ENCODE measurements at places on chromosomes 7 and 10.

DNA sequence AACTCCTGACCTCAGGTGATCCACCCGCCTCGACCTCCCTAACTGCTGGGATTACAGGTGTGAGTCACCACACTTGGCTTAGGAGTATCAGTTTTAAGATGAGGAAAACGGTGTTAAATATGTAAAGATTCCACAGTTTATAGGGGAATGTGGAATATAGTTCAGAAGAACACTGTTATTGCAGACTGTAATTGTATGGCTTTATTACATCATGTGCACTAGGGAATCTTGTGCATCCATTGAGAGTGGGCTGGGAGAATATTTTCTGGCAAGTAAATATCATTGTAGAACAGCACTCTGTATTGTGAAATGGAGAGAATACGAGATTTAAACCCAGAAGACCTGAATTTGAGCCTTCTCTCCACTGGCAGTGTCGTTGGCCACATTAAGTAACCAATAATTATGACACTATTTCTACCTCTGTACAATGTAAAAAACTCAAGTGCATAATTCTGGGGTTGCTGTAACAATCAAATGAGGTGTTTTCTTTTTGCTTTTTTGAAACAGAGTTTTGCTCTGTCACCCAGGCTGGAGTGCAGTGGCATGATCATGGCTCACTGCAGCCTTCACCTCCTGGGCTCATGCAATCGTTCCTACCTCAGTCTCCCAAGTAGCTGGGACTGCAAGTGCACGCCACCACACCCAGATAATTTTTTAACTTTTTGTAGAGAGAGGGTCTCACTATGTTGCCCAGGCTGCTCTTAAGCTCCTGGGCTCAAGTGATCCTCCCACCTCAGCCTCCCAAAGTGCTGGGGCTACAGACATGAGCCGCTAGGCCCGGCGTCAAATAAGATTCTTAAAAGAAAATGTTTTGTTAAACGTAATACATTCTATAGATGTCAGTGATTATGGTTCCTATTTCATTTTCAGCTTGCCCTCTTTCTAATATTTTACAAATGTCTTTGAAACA lies 12.0 kb upstream of the PARD3 start:
- DNase-seq = no peak

- no peak for DNase-seq
Measured at GRCh38 chr10:121732656-121733445, 134.6 kb upstream of the FGFR2 start.

DNA sequence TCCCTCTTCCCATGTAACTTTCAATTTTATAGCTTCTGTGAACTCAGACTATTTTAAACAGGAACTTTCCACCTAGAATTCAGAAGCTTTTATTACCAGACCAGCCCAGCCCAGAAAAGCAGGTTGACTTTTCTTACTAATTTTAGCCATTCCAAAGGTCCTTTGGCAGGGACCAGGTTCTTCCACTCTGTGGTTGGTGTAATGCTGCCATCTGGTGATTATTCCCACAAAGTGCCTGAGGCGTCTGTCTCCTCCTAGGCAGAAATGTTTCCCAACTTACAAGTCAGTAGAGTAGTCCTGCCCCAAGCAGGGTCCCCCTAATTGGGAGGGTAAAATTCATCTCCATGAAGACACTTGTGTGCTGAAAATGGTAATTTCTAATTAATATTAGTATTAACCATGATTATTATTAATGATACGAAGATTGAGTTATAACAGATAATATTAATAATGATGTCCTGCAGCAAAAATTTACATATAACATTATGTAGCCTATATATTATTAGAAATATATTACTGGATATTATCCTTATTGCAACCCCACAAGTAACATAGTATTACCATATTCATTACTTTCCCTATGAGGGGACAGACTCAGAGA lies 53.0 kb upstream of the PPP1R17 start:
- peak; percentile 25 for DNase-seq

- no peak for DNase-seq
Measured at GRCh38 chr7:88226886-88227516, 7.2 kb upstream of the SRI start.

GRCh38 chr7:129494041-129494440 lies 8.3 kb upstream of the SMKR1 start:
- no peak for DNase-seq

GRCh38 chr7:121433775-121434174 lies 37.7 kb upstream of the FAM3C start:
- no peak for DNase-seq

- no peak for DNase-seq
Measured at GRCh38 chr10:31033147-31033546, 1.5 kb upstream of the ZNF438 start.

DNA sequence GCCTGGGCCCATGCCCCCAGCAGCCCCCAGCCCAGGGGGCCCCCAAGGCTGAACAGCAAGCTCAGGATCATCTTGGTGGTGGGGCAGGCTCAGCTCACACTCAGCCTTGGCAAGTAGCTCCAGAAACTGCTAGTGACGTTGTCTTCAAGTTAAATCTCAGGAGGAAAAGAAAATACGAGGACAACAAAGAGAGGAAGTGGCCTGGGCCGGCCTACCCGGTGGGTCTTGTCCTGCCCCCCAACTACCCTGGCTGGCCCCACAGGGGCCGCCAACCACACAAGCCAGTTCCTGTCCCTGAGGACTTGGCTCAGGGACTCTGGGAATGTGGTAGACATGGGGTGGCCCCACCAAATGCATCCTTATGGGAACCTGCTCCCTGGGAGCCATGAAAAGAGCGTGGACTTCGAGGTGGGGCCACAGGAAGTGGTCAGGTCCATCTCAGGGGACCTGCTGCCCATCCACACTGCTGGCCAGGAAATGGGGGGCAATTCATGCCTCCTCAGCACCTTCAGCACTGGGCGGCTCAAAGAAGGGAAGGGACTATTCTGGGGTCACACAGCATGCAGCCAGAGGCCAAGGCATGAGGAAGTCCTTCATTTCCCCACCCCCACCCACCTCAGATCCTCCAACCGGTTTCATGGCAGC lies at the start of gene MMRN2:
Gene MMRN2 (minus strand): TSS at position 145 of the 645 bp plus-strand sequence. CDS start 74 bp downstream, at position 71.
- no peak for DNase-seq

DNA sequence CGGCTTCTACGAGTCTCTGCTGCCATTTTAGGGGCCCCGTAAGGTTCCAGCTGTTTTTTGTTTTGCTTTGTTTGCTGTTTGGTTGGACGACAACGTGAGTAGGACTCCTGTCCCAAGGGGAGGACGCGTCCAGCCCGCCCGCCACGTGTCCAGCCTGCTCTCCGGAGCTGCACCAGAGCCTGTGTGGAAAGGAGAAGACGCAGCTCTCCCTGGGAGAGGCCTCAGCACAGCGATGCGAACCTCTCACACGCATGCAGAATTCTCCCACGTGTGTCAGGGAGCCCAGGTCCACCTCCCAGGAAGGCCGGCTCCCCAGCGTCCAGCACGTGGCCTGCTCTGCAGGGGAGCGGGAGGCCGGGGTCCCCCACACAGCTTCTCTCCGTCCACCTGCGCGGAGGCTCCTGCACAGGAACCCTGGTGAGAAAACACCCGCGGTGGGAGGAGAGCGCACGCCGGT lies 36.4 kb upstream of the DNAJB6 start:
- no peak for DNase-seq

DNA sequence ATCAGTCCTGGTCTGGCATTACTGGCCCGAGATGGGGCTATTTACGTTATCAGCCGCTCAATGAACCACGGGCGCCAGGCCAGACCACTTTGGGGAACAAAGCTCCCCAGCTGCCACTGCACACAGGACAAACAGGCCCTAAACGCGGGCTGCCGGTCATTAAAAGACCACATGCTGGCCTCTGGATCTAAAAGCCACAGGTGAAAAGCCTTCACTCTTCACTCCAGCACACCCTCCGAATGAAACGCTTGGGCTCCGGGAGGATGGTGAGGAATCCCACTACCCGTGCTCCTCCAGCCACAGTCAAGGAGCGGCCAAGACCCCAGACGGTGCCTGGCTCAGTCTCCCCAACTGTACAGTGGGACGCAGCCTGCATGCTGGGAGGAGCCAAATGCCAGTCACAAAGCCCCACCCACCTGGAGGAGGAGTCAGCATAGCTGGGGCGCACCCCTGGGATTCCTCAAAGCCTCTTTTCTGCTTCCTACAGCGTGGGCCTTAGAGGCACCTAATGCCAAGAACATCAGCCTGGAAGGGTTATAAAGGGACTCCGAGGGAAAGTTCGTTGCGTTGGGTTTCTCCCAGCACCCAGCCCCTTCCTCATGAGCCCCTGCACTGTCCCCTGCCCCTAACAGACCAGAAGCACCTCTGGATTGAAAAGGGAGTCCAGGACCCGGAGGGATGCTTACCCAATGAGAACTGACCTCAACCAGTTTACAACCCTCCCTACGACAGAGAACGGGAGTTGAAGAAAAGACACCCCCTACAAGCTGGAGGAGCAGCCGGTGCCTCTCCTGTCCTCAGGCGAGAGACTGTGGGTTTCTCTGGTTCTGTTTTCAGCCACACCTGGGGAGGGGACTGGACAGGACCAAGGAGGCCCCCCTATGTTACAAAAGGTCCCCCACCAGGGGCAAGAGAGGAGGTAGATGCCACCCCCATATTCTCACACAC lies 4.7 kb downstream of the PDGFA start:
- DNase-seq = no peak

DNA sequence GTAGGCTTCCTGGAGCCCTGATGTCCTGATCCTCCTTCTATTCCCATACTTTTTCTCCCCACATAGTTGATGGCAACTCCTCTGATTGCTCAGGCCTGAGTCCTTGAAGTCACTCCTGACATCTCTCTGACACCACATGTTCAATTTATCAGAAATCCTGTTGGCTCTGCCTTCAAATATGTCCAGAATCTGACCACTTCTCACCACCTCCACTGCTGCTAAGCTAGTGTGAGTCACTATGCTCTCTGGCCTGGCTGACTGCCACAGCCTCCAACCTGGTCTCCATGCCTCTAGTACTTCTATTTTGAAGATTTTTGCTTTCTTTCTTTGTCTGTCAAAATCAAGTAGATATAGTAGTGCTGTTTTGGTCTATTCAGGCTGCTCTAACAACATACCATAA lies 53.0 kb downstream of the TMEM229A start:
- no peak for DNase-seq

GRCh38 chr10:9762966-9763656 lies 1254.6 kb upstream of the CELF2 start:
- no peak for DNase-seq

DNA sequence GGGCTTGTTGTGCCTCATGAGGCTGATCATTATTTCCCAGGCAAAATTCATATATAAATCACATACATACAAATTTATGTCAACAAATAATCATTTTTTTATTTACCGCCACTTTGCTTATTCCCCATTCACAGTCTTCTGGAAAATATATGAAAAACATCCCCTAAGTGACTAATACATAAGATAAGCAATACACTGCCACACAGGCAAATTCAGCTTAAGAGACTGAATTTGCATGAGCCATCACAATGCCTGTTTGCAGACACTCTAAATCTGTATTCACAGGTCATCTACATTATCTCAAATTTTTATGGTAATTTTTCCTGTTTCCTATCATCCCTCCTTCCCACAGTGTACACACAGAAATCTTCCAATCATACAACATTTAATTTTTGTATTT lies 13.2 kb downstream of the OSBPL3 start:
- DNase-seq = no peak

- DNase-seq = no peak
Measured at GRCh38 chr10:70668454-70668970, 3.8 kb upstream of the ADAMTS14 start.

DNA sequence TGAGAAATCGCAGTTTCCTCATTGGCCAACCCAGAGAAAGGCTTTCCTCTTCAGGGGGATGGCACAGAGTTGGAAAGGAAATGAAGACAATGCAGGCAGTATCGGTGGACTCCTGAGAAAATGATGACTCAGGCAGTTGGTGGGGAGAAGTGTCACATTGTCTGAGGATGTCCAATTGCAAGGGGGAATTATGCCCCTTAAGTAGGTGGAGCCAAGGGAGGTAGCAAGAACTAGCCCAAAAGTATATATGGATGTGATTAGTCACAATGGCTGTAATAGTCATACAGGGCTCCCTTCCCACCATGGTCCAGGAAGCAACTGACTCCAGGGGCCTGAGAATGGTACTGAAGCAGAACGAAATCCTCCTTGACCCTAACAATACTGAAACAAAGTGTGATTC lies 58.3 kb upstream of the EGFR start:
- DNase-seq = no peak

DNA sequence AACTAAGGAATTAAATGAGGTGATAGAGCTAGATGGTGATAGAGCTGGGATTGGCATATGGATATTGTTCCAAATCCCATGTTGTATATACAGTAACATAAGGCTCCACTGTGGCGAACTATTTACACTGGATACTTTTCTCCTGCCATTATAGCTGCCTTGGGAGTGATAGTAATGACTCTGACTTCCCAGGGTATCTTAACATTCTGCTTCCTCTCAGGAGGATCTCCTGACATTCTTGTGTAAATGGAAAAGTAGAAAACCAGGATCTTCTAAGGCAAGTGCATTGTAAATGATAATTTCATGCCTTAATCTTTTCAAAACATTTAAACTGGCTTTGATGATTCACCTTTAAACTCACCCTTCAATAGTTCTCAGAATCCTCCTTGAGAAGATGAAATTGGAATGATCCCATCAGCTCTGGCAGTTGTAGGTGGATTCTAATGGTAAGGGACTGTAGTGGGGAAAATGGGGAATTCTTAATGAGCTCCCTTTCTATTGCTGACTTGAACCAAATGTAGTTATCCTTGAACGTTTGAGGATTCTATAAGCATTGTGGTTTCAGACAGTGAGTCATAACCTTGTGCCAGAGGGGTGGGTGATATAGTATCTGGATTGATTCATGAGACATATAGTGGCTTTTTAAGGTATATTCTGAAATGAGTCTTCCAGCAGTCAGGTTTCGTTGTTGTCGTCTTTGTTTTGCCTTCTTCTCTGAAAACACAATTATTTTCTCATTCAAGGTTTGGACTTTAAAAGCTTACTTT lies 450.0 kb downstream of the SUGCT start:
- no peak for DNase-seq

DNA sequence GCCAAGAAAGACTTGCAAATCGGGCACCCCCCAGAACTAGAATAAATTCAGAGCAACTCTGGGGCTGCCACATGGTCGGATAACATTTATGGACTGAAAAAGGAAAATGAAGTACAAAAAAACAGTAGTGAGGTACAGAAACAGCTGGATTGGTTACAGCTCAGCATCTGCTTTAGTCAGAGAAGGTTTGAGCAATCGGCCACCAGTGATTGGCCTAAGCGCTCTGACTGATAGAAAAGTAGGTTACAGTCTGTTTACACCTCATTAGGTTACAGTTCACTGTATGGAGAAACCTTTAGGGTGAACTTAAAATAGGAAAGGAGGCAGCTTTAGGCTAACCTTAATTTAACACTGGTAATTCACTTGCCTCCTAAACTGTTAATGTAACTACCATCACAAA lies 102.0 kb upstream of the DKK1 start:
- no peak for DNase-seq

DNA sequence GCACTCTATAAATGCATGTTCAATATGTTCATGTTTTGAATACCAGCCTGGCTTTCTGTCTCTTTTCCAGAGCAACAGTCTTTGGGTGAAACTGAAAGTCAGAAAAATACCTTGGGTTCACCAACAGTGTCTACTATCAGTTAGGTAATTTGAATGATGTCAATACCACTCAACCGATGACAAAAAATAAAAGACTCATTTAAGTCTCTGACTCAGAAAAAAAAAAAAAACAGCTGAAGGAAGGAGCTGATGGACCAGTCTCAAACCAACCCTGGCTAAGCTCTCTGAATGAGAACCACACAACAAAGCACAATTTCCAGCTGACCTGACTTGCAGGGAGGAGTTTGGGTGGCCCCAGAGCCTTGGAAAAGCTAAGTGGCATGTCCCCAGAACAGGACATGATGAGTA lies 42.5 kb downstream of the ABLIM1 start:
- DNase-seq = no peak

- no peak for DNase-seq
Measured at GRCh38 chr7:44217852-44218402, 17.1 kb downstream of the YKT6 start.

Measured in BE2C (cell line).